ENCODE measurements at places on chromosomes 1 and 21.
A peak's percentile ranks its signal among the peaks of the same experiment; 100 is the strongest.

DNA sequence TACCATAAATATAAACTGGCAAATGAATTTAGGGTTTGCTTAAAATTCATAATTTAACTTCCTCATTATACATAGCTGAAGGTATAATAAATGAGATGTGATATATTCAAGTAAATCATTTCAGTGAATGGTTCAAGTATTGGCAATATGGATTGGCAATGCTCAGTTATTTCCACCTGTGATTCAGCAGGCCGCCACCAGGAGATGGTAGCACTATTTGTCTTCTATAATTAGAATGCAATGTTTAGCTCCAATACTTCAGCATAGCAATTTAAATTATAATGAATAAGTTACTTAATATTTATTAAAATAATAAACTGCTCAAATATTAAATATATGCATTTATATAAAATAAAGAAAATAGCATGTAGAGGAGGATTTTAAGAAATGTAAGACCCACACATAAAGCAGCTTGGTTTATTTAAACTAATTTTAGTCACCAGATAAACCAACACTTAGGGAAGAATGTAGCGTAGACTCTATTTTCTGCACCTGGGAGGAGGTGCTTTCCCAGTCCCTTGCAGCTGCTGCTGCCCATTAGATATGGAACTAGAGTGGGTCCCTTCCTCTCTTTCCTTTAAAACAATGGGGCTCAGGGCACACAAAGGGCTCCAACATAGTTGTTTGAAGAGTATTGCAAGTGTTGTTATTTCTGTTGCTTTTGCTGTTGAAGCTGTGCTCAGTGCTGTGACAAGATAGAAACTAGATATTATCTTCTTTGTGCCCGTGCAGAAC lies 62.1 kb downstream of the PLPPR4 start:
- no peak for DNase-seq

GRCh38 chr21:44527156-44527982 lies 12.6 kb downstream of the KRTAP10-1 start:
- no peak for DNase-seq

- no peak for DNase-seq
Measured at GRCh38 chr1:7614576-7615074, 156.5 kb upstream of the VAMP3 start.

- DNase-seq: no peak
Measured at GRCh38 chr1:110890474-110891196, 17.7 kb downstream of the CD53 start.

DNA sequence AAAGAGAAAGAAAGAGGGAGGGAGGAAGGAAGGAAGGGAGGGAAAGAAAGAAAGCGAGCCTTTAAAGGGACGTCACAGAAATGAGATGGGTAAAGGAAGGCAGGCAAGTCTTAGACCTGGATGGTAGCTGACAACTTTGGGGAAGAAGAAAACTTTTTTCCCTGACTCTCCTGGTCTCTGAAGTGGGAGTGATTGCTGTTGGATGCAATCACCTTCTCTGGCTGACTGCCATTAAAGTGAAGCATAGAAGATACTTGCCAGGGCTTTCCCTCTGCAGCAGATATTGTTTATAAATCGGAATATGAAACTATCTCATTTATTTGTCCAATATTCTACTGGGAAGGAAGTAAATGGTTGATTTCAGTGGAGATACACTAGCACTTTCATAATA lies 27.0 kb downstream of the VCAM1 start:
- no peak for DNase-seq

- DNase-seq: no peak
Measured at GRCh38 chr1:205072881-205073280, 11.4 kb downstream of the TMEM81 start.

GRCh38 chr1:88455621-88456256 lies 228.3 kb upstream of the PKN2 start:
- peak; percentile 30 for DNase-seq

- DNase-seq: no peak
Measured at GRCh38 chr1:179297105-179297378, 3.4 kb downstream of the SOAT1 start.

DNA sequence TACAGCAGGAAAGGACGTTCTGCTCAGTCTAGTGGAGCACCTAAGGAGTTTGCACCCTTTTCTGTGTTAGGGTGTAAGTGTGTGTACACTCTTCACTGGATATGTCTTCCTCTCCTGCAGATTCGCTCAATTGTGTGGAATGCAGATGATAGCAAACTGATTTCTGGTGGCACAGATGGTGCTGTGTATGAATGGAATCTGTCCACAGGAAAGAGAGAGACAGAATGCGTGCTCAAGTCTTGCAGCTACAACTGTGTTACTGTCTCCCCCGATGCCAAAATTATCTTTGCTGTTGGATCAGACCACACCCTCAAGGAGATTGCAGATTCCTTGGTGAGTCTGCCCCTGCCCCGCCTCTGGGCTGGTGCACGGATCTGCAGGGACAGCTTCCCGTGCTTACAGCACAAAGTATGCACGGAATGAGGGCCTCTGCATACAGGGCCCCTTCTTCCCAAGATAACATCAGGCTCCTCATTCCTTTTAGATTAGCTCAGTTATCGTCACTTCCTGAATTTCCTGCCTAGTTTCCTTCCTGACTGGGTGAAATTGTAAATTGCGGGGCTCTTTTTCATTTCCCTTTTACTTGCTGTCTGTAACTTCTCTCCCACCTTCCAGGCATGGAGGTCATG lies 34.6 kb downstream of the CFAP57 start:
- DNase-seq: no peak

All from hematopoietic multipotent progenitor cell (in vitro differentiated cells).